Left cardiac atrium (tissue), 4 donors: ENCODE measurements at places on chromosomes 3 and 15.
A peak's percentile ranks its signal among the peaks of the same experiment; 100 is the strongest.

GRCh38 chr3:20246662-20247061 lies 60.7 kb upstream of the SGO1 start:
- DNase-seq: no peak

DNA sequence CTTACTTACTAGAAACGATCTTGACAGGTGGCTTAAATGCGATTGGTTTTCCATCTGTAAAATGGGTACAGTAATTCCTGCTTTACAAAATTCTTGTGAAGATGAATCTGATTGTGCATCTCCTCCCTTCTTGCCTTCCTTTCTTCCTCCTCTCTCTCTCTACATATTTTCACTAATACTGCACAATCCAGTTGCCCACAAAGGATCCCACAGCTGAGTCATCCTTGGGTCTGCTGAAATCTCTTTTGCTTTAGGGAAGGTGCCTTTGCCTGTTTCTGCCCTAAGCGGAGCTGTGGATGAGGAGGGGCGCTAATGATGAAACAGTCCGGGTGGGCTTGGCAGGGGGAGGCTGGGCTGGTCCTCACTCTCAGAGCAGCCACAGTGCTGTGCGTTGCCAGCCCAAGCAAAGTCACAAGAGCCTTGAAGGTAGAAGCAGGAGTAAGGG lies 46.1 kb downstream of the AMOTL2 start:
- no peak for DNase-seq

GRCh38 chr3:58659051-58659675 lies 7.4 kb downstream of the FAM3D start:
- DNase-seq: peak; percentile 49

GRCh38 chr3:129463716-129464115 lies 23.7 kb downstream of the IFT122 start:
- DNase-seq: no peak

DNA sequence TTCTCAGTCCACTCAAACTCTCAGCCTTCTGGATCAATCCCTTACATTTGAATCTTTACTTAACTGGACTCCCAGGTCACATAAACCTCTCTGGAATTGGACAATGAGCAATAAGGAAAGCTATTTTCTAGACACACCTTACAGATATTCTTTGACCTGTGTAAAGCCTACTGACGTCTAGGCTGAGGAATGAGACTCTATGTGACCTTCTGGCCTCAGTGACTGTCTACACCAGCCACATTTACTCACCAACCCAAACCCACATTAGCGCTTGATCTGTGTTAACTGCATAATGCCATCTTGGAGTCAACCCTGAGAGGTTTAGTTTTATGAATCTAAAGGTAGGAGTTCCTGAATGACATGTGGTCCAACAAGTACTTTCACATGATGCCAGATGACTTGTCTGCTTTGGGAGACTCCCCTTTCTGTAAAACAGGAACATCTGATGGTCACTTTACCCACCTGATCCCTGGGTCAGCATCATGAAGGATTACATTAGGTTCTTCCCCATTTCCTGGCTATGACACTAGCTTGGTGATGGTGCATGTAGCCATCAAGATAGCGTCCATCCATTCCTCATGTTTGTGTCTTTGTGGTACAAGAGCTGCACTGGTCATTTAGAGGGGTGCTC lies 11.4 kb upstream of the COMMD2 start:
- DNase-seq: no peak
